NCI-H524 (cell line): ENCODE measurements at places on chromosomes 4 and X.
A peak's percentile ranks its signal among the peaks of the same experiment; 100 is the strongest.

- no peak for DNase-seq
Measured at GRCh38 chrX:68835468-68835867, 6.6 kb downstream of the EFNB1 start.

DNA sequence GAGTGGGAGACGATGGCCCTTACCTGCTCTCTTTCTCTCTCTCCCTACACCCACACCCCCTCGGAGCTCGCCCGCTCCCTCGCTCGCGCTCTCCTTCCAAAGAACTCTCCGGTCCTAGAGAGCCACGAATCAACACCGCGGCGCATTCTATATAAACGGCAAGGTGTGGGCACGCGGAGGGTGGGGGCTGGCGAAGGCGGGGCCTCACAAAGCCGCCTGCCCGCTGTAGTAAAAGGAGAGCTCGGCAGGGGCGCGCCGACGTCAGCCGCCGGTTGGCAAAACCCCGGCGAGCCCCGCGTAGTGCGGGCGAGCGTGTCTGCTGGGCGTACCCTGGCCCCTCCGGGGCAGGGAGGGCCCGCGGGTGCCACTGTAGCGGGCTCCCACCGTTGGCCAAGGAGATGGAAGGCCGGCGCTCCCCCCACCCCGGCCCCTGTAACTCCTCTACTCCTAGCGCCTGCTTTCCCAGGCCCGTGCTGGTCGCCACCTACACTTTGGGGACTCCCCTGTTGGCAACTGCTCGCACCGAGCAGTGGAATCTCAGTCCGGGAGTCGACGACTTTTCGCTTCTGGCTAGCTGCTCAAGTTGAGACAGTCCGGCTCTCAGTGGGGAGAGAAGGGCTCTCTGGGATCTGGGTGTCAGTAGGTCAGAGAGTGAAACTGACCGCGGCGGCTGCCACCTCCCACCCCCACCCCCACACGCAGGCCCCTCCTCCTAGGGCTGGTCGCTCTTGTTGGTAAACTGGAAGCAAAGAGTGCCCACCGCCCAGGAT is 325.5 kb upstream of the F9 start:
- DNase-seq: peak; percentile 5

- no peak for DNase-seq
Measured at GRCh38 chr4:38105475-38106220, 145.4 kb downstream of the PTTG2 start.

GRCh38 chr4:137421796-137422195 is 110.5 kb downstream of the PCDH18 start:
- no peak for DNase-seq

DNA sequence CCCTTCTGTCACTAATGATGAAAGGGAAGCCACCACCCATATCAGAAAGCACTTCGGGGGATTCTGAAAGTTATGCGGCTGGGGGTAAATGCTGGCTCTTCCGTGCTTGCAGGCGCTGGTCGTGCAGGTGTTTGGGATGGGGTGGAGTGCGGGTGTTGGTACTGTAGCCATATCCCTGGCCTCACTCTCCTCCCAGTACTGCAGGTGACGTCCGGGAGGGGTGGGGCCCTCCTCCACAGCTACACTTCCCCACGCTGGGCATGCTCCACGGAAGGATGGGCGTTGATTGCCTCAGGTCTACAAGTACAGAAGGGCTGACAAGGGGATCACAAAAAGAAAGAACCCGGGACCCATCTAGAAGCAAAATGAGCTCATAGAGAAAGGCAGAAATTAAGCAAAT is 48.6 kb upstream of the CLDN24 start:
- DNase-seq: no peak

DNA sequence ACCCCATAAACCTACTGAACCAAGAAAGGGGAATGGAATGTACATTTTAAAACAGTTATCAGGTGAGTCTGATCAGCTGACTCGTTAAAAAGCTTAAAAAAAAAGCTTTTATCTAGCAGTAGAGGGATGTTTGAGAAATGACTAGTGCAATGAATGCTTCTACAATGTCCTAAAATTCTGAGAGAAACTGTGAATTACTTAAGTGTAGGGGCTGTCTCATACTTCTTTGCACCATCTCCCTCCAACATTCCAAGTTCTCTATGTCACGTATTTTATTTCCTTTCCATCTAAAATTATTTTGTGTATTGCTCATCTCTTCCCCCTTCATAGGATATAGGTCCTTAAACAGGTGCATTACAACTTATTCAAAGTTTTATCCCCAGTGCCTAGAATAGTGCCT is 11.9 kb upstream of the AREG start:
- no peak for DNase-seq

DNA sequence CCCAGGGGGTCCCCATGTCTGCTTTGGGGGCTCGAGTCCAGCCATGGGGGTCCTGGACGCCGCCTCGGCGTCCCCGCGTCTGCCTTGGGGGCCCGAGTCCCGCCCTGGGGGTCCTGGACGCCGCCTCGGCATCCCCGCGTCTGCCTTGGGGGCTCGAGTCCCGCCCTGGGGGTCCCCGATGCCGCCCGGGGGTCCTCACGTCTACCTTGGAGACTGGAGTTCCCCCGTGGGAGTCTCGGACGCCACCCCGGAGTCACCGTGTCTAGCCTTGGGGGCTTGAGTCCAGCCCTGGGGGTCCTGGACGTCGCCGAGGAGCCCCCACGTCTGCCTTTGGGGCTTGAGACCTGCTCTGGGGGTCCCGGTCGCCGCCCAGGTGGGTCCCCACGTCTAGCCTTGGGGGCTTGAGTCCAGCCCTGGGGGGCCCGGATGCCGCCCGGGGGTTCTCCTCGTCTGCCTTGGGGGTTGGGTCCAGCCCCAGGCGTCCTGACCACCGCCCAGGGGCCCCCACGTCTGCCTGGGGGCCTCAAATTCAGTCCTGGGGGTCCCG is 1.1 kb upstream of the GTPBP6 start:
- DNase-seq: no peak

DNA sequence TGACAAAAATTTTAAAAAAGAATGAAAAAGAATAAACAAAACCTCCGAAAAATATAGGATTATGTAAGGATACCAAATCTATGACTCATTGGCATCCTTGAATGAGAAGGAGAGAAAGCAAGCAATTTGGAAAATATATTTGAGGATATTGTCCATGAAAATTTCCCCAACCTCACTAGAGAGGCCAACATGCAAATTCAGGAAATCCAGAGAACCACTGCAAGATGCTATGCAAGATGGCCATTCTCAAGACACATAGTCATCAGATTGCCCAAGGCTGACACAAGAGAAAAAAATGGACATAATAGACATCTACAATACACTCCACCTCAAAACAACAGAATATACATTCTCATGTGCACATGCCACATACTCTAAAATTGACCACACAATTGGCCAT is 135.9 kb upstream of the SPANXB1 start:
- DNase-seq: no peak

- DNase-seq: no peak
Measured at GRCh38 chr4:89109841-89110540, 1.3 kb upstream of the TIGD2 start.

- DNase-seq: no peak
Measured at GRCh38 chrX:97294041-97294440, 410.3 kb downstream of the RPA4 start.

DNA sequence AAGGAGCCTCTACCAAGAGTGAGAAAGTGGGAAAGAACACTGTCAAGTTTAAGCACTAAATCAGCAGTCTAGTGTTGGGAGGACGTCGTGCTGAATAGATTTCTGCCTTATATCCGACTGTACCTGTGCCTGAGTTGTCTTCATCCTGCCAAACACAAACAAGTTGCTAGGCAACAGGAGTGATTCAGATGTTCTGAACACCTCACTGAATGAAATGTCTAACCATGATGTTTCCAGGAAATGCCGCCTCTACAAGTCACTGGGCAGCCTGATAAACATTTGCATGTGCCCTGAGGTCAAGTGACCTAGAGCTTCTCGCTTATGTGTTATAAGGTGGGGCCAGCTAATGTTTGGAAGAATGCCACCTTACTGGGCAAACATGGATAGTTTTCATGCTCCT is 37.9 kb downstream of the SGMS2 start:
- no peak for DNase-seq

GRCh38 chrX:133726211-133726630 is 259.2 kb downstream of the GPC3 start:
- DNase-seq: peak; percentile 45

DNA sequence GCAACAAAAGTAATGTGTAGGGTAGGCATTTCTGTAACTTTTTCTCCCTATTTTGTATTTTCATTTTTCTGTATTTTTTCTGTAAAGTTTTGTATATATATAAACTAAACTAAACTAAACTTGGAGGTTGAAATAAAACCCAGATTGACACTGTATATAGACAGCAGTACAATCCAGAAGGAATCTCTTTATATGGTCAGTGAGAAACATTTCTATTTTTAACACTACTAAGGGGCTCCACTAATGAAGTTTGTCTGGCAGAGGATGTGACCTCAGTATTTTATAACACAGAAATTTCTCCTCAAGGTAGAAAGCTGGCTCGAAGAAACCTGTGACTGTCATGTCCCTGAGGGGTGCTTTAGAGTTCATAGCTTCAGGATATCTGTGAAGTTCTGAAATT is 959.2 kb downstream of the ADGRL3 start:
- no peak for DNase-seq

GRCh38 chr4:123110685-123111084 is 188.3 kb upstream of the NUDT6 start:
- no peak for DNase-seq

GRCh38 chrX:150185766-150186165 is 177.4 kb upstream of the MAMLD1 start:
- no peak for DNase-seq

- DNase-seq: no peak
Measured at GRCh38 chr4:11894977-11895376, 466.3 kb upstream of the HS3ST1 start.

DNA sequence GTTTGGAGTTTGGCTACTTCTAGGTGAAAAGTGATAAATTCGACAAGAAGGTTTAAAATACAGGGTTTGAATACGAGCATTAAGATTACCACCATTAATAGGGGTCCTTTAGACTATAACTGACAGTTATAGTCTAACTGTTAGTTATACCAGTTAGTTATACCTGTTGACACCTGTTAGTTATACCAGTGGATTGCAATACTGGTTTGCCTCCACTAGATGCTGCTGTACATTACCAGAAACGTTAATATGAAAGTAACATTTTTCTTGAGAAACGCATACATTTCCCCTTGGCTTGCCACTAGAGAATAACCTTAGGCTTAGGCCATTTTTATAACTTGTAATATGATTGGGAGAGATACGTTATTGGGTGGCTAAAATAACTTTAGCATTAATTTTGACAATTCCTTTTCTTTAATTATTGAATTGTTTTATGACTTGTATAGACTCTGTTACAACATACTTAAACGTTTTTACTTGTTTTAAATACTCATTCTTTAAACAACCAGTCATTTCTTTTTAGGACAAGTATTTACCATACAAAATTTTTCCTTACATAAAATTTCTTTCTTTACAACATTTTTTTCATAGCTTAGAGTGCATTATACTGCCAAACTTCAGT is 911.2 kb downstream of the FSTL5 start:
- DNase-seq: peak; percentile 39

- DNase-seq: no peak
Measured at GRCh38 chrX:11287505-11287904, 5.7 kb upstream of the AMELX start.

GRCh38 chr4:186693159-186693815 is 30.4 kb downstream of the FAT1 start:
- DNase-seq: no peak

DNA sequence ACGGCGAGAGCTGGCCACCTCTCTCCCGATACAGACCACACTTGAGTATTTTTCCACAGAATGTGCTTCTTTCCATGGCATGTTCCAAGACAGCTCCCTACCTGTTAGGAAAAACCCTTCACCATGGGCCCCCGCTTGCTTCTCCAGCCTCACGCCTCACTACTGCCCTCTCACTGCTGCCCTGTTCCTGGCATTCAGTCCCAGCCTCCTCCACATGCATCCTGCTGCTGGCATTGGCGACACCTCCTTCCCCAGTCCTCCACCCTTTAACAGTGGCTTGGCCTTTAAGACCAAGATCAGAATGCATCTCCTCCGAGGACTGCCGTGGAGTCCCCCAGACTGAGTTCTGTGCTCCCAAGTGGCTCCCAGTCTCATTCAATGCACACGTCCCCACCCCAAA is 10.7 kb downstream of the PNMA6F start:
- no peak for DNase-seq

GRCh38 chrX:41381685-41382084 is 47.7 kb downstream of the DDX3X start:
- DNase-seq: no peak

DNA sequence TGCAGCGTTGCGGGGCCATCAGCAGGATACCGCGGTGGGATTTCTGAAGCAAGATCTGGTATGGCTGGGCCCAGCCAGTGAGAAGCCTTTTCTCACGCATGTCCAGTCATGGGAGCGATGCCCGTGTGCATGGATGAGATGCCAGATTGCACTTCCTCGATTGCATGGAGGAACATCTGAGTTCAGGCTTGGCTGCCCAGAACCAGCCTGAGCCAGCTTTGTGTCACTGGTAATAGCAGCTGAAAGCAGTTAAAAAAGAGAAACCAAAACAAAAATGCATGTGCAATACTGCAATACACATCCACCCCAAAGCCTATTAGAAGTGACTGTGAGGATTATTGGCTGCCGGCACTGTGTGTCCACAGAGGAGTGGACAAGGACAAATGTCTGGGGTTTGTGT is 59.3 kb downstream of the PSAPL1 start:
- DNase-seq: no peak

- DNase-seq: no peak
Measured at GRCh38 chr4:168272488-168272887, 46.1 kb downstream of the DDX60 start.

- peak; percentile 47 for DNase-seq
Measured at GRCh38 chrX:103730796-103731493, 20.2 kb downstream of the TMEM31 start.

DNA sequence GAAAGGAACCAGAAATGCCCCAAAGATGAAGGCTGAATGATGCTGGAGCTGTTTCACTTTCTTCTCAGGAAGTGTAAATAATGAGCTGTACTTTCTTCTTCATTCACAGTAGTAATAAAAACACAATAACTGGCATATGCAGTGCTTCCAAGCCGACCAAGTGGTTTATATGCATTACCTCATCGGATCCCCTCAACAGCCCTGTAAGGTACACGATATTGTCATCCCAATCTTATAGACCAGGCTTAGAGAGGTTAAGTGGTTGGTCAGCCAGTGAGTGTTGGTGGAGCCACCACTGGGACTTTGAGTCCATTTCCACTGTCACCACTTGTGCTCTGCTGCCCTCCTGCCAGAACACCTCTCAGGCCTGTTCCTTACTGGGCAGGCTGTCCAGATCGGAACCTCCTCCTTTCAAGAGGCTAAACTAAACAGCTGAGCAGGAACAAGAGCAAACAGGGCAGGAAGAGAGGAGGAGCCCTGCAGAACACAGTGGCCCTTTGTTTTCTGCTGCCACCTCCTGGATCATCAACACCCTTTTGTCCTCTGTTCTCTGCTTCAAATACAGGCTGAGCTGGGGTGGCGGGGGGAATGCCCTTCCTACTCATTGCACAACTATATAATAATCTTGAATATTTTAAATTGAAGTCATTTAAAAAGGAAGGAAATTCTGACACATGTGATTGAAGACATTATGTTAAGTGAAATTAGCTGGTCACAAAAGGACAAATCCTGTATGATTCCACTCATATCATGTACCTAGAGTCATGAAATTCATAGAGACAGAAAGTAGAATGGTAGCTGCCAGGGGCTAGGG is 112.5 kb upstream of the ATP6AP2 start:
- peak; percentile 57 for DNase-seq
